ENCODE measurements at places on chromosomes 12 and 14.

DNA sequence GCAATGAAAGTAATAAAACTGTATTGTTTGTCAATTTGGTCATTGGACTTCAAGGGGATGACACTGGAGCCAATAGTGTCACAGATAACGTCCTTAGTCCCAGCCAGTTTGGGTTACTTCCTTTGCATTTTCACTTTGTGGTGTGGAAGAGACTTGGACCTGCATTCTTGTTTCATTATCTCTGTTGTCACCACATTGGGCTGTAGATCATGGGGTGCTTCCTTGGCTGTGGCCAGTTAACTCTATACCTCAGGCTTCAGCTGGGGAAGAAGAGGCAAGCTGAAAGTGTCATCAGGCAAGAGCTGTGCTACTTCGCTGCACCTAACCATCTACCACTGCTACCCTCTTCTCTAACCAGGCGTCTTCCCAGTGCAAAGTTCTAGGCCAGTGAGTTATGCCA lies 15.1 kb upstream of the CISTR start:
- no peak for DNase-seq

GRCh38 chr12:85588221-85588620 lies 248.0 kb downstream of the RASSF9 start:
- no peak for DNase-seq

GRCh38 chr12:14773685-14774073 lies 29.6 kb downstream of the WBP11 start:
- DNase-seq = no peak

DNA sequence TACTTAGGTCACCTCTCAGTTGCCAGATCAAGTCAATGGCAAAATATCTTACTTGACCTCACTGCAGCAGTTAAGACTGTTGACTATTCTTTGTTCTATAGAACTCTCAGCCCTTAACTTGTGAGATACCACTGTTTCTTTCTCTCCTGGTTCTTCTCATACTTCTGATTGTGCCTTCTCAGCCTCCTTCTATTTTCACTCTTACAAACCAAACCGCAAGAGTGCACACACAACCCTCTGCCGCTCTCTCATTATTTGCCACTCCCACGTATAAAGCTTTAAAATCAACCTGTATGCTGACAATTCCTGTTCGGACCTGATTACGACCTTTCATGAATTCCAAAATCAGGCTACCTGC lies 4.5 kb downstream of the E2F7 start:
- DNase-seq = no peak

- DNase-seq = no peak
These were observed 39.3 kb downstream of the CCDC177 start for GRCh38 chr14:69535230-69535848.

DNA sequence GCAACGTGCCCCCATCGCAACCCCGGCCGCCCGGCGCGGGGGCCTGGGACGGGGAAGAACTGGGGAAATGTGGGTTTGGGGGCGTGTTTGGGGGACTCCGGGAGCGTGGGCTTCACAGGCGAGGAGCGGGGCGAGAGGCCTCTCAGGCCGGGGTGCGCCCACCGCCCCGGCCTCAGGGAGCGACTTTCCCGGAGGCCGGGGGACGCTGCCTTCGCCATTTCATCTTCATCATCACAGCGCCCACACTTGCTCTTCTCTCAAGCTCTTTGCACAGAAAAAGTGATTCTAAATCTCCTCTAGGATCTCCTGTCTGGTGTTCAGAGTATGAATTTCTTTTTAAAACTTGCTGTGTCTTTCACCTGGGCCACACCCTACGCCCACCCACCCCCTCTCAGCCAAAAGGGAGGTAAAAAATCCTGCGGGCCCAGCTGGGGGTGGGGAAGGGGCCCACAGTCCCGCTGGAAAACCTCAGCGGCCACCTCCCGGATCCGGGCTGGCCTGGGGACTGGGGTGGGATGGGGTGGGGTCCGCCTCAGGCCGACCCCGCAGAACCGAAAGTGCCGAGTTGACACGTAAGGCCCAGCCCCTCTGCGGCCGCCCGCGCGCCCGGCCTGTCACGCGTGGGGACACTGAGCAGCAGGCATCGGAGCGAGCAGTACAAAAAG lies 7.4 kb downstream of the CDKN1B start:
- no peak for DNase-seq

- no peak for DNase-seq
These were observed 16.7 kb upstream of the RIC8B start for GRCh38 chr12:106757623-106758348.

DNA sequence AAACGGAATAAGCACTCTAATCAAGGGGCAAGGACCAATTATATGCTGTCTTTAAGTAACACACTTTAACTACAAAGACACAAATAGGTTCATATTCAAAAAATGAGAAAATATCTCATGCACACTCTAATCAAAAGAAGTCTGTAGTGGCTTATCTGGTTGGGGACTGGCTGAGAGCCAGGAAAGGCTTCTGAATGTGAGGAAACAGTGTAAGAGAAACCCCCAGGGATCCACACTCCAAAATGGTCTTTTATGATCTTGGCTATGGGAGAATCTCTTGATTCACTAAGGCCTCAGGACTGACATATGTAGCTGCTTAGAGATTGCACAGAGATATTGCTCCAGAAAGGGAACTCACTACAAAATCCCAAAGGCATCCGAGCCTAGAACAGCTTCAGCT lies 10.3 kb downstream of the CTSG start:
- no peak for DNase-seq

Data from T-helper 17 cell (primary cell).